ENCODE measurements at places on chromosomes 1 and 21.

GRCh38 chr1:61247881-61248752 lies 165.8 kb downstream of the NFIA start:
- DNase-seq: no peak

GRCh38 chr1:114340892-114341291 lies 170.1 kb downstream of the TRIM33 start:
- DNase-seq: no peak

- DNase-seq: no peak
These were observed 546.6 kb upstream of the TMPRSS15 start for GRCh38 chr21:18950045-18950740.

DNA sequence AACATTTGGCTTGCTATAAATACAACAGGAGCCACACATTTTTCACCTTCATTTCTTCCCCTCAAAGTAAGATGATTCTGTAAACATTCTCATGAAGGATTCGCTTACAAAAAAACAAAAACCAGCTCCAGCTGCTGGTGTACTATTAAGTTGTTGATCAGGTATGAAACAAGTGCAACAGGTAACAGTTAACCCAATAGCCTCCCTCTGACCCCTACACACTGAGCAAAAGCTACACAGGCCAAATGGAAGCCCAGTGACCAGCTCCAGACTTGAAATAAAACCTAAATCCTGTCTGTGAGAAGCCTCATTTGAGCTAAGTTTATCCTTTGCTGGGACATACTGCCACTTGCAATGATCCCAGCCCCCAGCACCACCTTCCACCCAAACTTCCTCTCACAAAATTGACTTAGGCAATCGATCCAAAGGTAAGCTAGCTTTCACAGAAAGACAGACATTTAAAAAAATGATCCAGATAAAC lies 991 bp downstream of the TIAM1 start:
- DNase-seq: no peak

GRCh38 chr21:14559102-14559501 lies 13.0 kb upstream of the SAMSN1 start:
- no peak for DNase-seq

- DNase-seq: no peak
These were observed 534.4 kb upstream of the CAMK1G start for GRCh38 chr1:209048941-209049669.

DNA sequence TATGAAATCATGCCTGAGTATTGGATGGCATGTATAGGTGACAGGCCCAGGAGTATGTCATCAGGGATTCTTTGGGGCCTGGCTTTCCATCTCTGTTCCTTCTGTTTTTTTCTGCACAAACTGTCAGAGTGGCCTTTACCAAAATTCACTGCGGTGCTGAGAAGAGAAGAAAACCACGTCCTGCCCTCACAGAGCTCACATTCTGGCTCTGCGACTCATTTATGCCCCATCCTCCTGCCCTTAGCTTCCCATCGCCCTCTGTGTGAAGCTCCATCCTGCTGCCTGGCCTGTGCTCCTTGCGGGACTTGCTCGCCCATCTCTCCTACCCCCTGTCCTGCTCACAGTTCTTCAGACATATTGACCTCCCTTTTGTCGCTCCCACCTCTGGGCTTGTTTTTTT lies 73.4 kb downstream of the HUNK start:
- DNase-seq: no peak

- DNase-seq: no peak
These were observed 17.6 kb downstream of the SEC16B start for GRCh38 chr1:177952249-177952648.

- DNase-seq: no peak
These were observed 601 bp downstream of the FAM131C start for GRCh38 chr1:16072616-16073484.

- no peak for DNase-seq
These were observed 15.5 kb downstream of the TEX38 start for GRCh38 chr1:46687093-46687659.

DNA sequence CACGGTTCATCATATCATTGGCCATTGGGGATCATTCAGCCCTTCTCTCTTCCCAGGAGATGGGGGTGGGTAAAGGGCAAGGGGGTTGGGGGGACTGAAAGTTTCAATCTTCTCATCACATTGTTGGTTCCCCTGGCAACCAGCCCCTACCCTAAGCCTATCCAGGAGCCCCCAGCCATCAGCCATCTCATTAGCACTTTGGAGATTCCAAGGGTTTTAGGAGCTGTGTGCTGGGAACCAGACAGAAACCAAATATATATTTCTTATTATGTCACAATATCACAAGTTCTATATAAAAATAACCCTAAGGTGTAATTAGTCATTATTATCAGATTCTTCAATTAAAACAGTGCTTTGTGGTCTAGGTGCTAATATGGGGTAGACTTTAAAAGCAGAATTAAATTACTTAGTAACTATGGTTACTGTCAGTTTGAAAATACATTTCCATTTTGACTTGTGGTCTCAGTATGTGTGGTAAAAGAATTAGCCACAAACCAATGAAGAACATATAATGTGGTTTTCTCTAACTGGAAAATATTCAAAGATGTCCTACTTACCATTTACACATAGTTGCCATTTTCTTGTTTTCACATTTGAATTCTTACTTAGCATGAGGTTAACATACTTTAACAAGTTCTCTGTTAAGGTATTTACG lies 28.1 kb downstream of the IL23R start:
- DNase-seq: no peak

DNA sequence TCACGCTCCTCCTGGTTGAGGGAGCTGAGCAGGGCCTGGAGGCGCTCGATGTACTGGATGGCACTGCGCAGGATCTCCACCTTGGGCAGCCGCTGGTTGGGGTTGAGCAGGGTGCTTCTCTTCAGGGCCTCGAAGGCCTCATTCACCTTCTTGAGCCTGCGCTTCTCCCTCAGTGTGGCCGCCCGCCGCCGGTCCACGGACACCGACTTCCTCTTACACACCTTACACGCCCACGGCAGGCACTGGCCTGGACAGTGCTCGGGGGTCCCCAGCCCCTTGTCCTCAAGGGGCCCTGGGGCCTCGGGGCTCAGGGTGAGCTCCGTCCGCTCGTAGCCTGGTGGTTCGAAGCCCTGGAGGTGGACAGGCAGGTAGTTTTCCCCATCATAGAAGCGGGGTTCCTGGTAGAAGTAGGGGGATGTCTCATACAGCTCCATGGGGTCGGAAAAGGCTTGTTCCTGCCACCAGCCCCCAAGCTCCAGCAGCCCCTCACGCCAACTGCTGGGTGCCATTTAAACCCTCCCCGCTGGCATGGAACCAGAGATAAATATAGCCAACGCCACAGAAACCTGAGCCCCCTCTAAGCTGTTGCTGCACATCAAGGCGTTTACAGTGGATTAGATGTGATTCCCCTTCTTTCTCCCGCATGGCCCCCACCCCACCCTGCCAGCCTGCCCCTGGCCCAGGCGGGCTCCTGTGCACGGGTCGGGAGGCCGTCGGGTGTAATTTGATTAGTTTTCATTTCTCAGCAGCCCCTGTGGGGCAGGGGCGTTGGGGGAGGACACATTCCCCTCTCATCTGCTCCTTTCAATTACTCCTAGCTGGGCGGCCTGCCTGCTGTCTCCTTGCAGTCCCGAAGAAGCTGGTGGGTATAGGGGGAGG lies at the start of gene MYOG:
TSS of gene MYOG (minus strand) at position 485 of the 879 bp plus-strand sequence. CDS start at position 434, 51 bp downstream.
- DNase-seq: no peak

DNA sequence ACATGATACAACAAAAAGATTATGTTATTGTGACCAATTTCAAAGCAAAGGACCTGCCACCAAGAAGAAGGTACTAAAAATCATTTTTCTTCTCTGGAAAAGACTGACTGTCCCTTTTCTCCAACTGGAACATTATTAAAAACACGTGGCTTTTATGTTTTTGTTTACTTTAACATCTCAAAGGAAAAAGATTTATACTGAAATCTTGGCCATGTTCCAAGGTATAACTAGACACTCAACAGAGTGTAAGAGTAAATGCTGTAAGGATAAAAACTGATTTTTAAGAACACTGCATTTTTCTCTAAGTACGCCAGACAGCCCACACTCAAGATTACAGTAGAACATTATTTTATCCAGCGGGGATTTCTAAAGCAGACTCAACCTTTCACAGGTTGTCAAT lies 62.1 kb downstream of the BRWD1 start:
- no peak for DNase-seq

- DNase-seq: no peak
These were observed 40.3 kb upstream of the CCDC27 start for GRCh38 chr1:3711780-3712451.

DNA sequence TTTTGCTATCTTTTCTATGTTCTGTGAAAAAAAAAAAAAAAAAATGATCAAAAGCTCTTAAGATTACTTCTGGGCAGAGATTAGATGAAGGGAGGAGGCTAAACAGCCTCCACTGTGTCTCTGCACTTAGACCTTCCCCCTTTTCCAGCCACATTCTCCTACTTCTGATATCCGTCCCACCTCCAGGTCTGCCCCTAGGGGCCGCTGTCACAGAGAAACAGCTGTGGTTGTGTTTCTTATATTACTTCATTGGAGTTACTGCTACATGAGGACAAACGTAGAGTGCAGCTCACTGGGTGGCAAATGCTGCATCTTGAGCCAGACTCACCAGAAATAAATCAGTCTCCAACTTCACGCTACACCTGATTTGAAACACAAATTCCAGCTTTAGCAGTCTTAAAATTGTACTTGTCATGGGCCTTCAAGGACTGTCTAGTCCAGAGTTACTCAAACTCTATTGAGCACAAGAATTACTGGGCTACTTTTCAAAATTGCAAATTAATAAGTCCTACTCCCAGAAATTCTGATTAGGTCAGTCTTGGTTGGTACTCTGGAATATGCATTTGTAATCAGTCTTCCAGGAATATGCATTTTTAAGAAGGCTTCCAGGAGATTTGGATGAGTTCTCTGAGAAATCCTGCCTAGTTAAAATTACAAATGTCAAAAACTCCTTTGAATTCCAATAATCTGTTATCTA lies 125.2 kb upstream of the PTBP2 start:
- DNase-seq: no peak

DNA sequence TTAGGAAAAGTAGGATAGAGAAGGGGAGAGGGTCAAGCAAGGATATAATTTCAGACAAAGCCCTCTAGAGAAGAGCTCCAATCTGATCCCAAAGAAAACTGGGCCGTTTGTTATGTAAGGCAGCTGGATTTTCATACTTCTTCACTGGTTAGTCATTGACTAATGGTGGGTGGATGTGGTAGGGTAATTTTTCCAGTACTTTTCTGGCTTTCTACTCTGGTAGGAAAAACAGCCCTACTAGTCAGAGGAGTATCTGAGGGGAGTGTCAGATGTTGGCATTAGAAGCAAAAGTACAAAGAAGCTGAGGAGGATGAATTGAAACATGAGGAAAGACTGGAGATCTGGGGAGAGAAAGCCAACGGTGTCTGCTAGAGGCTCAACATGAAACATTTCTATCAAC lies 145.3 kb downstream of the TNFSF18 start:
- DNase-seq: no peak

- DNase-seq: no peak
These were observed 69.5 kb upstream of the HUNK start for GRCh38 chr21:31803039-31804007.

- DNase-seq: no peak
These were observed 720 bp downstream of the LIN9 start for GRCh38 chr1:226308166-226308722.

DNA sequence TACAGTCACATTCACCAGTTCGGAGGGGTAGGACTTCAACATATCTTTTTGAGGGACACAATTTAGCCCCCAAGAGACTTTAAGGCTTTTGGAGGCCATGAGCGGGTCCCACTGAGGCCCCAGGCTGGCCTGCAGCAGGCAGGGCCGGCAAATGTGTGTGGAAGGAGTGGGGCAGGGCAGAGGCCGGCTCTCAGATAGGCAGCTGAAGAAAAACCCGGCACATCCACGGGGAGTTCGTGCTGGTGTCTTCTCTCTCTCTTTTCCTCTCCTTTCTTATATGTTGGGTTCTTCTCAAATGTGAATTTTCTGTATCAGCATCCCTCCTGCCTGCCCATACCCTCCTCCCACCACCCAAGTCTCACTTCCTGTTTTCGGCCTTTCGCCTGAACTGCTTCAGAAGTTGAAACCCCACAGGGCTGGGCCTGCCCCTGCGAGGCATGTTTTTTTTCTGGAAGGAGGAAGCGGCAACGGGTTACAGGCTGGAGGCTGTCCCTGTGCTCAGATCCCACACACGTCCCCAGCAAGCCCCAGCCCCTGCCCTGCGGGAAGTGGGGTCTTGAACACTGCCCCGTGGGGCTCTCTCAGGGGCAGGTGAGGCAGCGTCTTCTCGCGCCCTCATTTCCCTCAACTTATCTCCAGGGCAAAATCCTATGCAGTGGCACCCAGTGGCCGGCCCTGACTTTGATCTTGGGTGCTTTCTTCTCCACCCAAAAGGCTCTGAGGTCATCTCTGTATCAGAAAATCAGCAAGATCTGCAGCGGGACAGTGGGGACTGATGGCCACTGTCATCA lies 9.7 kb upstream of the UMODL1 start:
- no peak for DNase-seq

DNA sequence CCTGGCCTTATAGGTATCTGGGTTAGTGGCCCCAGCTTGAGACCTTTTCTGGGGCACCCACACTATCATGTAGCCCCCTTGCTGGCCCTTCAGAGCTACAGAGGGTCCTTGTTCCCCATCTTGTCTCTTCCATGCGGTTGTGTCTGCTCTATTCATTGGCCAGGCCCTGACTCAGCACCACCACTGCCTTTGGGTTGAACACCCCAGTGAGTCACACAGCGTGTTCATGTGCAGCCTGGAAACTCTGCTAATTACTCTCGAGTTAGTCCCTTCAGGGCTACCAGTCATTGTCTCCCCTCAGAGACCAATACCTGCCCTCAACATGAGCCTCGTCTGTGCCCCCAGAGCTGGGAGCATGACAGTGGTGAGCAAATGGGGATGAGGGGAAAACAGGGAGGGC lies 28.2 kb upstream of the IKBKE start:
- no peak for DNase-seq

DNA sequence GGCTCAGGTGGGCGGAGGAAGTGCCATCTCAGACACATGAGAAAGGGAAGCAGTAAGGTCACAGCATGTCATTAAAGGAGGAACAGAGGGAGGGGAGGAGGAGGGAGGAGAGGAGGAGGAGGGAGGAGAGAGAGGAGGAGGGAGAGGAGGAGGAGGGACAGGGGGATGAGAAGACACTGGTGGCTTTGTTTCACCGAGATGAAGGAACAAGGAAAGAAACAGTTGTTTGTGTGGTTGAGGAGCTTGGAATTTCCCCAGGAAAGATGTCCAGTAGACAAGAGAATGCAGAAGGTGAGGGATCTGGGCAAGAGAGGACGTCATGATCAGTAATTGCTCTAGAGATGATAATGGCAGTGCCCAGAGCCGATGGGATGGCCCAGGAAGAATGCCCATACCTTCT lies 97.7 kb downstream of the AJAP1 start:
- DNase-seq: no peak

- no peak for DNase-seq
These were observed 48.4 kb upstream of the NR5A2 start for GRCh38 chr1:199979071-199979470.

DNA sequence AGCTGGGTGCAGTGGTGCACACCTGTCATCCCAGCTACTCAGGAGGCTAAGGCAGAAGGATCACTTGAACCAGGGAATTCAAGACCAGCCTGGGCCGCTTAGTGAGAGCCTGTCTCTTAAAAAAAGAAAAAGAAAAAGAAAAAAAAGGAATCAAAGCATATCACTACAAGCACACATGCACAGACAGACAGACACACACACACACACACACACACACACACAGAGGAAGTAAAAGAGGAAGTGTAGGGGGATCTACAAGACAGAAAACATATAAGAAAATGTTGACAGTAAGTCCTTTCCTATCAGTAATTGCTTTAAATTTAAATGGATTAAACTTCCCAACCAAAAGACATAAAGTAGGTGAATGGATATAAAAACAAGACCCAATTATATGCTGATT lies 180.3 kb downstream of the FAF1 start:
- no peak for DNase-seq

- DNase-seq: no peak
These were observed 189.4 kb downstream of the NCAM2 start for GRCh38 chr21:21187579-21187978.

- no peak for DNase-seq
These were observed 969.0 kb downstream of the TTLL7 start for GRCh38 chr1:83029916-83030315.

All from activated gamma-delta T cell (primary cell).